Hematopoietic multipotent progenitor cell treated with erythropoietin and hydrocortisone succinate and interleukin-3 and kit ligand, for 6 days (in vitro differentiated cells): ENCODE measurements at places on chromosomes 7 and 10.

GRCh38 chr10:19730167-19730906 is 85.9 kb upstream of the PLXDC2 start:
- peak; percentile 83 for DNase-seq

- DNase-seq, result peak; percentile 41
Observed at GRCh38 chr10:122543676-122544445, 16.7 kb upstream of the DMBT1 start.

GRCh38 chr10:49650724-49651034 is 28.8 kb upstream of the C10orf53 start:
- no peak for DNase-seq

DNA sequence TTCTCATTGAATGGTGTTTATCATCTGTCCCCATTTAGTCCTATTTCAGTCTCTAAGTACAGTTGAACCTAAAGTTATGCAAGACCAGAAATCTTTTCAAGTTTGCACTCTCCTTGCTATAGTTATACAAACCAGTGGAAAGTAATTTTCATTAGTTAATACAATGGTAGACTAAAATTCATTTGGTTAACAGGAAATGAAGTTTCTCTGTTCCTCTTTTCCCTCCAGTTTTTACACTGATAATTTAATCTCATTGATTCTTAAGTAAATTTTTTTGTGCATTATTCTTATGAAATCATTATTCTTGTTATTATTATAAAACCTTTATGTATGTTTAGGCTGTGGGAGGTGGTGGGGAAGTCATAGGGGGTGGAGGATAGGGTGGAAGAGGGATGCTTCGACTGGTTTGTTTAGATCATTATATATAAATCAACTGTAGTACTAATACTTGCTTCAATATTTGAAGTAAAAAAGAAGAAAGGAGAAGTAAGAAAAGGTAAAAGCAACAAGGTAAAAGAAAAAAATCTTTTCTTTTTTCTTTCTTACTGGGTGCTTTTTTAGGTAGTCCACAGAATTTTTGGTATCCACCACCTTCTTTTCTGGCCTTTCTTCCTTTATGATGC is 104.1 kb downstream of the GPR85 start:
- no peak for DNase-seq

GRCh38 chr7:55572378-55573233 is at the start of gene VOPP1:
Gene VOPP1, minus strand, starts transcription at chr7:55572502. Its CDS starts 178 bp downstream, at chr7:55572324.
- DNase-seq, result peak; percentile 81

GRCh38 chr7:95503271-95504131 is 17.8 kb downstream of the ASB4 start:
- no peak for DNase-seq

DNA sequence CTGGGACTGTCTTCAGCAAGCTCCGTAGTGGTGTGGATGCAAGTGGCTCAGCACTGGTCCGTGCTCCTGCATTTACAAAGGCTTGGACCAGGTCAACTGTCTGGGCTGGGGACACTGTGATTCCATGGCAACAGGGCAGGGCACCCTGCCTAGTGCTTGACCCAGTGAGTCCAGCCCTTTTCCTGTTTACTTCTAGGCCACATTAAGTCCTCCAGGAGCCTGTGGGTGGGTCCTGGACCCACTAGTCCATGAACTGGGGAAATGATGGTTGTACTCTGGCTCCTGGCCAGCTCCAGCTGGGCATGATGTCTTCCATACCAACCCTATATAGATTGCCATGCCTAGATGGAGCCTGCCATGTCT is 152.0 kb downstream of the RPS24 start:
- DNase-seq, result no peak

GRCh38 chr10:3151889-3152565 is 20.6 kb downstream of the PITRM1 start:
- DNase-seq, result no peak

- no peak for DNase-seq
Observed at GRCh38 chr7:8105449-8106095, 137.0 kb downstream of the GLCCI1 start.

- DNase-seq, result no peak
Observed at GRCh38 chr7:74068378-74069085, 15.1 kb upstream of the LIMK1 start.

- no peak for DNase-seq
Observed at GRCh38 chr10:3500408-3500856, 284.6 kb downstream of the KLF6 start.

DNA sequence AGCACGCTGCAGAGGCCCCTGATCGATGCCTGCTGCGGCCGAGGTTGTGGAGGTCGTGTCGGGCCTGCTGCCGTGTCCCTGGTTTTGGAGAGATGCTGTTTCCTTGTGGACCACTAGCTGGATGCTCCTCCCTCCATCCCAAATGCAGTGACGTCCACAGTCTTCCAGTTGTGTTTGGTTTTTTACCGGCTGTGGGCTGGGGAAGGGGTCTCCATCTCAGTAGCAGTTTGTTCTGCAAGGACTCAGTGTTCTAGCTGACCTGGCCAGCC is 143.0 kb upstream of the SHH start:
- DNase-seq, result no peak

DNA sequence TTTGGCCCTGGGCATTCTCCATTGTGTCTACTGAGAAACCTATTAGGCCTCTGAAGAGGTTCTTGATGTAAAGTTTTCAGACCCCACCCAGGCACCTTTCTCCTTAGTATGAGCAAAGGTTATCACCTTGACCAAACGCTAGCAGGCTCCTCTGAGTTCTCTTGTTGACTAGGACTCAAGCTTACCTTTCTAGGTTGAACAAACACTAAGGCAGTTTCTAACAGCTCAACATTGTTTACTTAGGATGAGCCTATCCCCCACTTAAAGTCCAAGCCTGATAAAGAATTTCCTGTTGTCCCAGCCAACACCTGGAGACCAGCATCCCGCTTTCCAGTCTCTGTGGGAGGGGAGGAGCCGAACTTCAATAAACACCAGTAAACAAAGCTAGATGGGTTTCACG is 26.3 kb upstream of the ITGB8 start:
- no peak for DNase-seq

- DNase-seq, result no peak
Observed at GRCh38 chr10:58641708-58642107, 129.0 kb downstream of the BICC1 start.

DNA sequence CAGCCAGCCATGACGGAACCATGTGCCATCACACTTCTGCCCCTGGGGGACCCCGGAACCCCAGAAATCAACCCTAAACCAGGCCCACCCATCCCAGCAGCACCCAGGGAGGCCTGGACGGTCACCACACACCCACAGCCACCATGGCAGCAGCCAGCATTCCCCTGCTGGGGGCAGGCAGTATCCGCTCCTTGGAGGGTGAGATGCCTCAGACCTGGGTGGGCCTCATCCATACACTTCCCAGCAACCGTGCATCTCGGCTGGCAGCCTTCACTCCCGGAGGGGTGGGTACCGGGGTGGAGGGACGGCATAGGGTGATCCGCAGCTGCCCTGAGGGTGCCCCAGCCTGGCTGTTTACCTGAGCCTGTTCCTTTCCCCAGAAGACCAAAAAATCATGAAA is 69.1 kb upstream of the FAM20C start:
- no peak for DNase-seq

DNA sequence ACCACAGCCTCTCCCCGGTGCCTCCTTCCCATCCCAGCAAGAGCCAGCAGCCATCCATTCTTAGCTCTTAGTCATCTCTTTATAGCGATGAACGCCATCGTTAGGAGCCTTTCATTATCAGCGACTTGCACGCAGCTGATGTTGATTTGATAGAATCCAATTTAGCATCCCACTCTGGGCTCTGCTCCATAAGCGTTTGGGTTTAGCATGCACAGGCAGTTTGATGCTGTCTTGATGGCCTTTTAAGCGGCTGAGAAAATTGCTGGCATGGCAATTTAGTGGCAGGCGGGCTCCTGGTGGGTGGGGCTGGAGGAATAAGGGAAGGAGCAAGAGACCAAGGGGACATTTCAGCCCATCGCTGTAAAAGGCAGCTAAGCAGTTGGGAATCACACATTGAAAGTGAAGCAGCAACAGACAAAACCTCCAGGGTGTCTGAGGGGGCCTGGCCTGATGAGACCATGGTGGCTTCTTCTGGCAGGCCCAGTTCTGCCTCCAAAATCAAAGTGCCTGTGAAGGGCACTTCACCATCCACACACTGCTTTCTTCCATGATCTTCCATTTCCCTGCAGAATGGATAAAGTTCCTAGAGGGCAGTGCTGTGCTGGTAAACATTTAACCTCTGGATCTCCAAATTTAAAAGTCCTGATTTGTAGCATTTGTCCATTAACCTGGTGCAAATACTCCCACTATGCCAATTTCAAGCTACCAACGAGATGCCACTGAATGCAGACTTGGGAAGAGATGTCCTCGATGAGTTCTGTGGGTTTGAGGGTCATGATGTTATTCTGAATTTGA is 107.8 kb upstream of the PLXNA4 start:
- DNase-seq, result no peak

DNA sequence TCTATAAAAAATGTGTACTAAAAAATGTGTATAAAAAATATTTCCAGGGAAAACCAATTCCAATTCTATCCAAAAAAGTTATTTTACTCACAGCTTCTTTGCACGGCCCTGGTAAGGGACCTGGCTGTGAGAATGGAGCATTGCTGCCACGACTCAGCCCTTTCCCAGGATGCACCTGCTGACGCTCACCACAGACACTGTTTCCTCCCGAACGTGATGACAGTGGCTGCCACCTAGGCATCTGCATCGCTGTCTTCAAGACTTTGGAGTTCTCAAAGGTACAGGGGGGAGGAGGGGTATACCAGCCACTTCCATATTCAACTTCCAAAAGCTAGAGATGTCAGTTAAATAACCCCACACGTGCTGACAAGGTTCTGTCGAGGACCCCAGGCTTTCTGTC is 23.9 kb upstream of the PTPRN2 start:
- DNase-seq, result no peak

DNA sequence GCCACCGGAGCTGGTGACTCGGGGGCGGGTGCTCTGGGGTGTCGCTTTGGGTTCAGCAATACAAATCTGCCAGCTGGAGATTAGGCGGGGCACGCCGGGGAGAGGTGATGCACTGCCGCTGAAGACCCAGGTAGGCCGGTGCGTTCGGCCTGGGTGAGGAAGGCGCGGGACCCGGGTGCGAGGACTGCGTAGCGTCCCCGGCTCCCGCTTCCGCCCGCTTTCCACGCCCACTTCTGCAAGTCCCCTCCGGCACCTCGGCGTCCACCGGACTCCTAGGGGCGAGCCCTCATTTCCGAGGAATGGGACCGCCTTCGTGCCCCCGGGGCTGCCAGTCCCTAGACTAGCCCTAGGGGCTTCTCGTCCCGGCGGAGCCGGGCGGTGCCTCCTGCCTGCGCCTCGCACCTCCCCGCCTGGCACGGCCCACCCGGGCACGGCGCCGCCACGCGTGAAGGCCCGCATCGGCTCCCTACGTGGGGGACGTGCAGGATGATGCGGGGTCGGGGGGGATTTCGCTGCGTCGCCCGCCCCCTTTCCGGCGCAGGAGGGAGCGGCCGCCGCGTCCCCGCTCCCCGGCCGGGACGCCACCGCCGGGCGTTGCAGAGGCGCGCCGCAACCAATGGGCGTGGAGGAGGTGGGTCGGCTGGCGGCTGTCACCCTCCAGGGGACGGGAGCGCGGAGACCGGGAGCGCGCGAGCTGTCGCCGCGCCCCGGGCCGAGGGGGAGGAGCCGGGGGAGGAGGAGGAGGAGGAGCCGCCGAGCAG is 40.0 kb downstream of the HK1 start:
- DNase-seq, result peak; percentile 94

GRCh38 chr10:77285529-77286182 is 352.0 kb downstream of the KCNMA1 start:
- peak; percentile 11 for DNase-seq

DNA sequence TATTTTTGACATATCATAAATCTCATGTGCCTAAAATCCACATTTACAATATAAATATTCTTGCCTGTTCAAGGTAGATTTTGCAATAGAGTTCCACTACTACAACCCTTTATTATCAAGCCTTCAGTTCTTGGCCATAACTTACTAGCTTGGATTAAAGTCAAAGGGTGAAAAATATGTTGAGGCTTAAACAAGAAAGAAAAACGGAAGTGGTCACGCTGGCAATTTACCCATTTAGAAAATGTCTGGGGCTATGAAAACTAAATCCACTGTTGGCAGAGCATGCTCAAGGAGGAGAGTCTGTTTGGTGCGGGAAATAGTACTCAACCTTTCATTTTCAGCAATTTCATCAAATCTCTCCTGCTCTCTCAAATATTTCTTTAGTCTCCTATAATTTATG is 209.8 kb upstream of the RHOBTB1 start:
- no peak for DNase-seq

DNA sequence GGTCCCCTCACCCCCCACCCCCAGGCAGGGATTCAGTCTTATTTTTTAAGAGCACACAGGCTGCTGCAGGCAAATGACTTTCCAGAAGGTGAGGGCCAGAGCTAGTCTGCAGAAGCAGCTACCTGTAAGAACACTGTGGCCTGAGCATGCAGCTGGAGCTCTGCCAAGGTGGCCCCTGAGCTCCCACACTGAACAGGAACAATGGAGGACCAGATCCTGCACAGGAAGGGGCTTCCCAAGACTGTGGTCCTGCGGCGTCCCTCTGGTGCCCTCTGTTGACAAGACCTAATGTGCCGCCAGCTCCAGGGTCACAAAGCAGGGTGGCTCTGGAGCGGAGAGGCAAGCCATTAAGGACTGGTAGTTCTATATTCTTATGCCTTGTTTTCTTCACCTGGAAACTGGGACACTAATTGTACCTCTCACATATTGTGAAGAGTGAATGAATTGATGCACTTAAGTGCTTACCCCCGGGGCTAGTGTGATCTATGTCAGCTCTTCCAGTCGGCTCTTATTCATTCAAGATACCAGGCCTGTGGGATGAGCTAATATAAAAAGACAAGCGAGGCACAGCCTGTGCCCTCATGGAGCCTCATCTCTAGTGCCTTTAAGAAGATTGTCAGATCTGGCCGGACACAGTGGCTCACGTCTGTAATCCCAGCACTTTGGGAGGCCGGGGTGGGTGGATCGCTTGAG is 8.0 kb upstream of the BEND7 start:
- DNase-seq, result peak; percentile 74

DNA sequence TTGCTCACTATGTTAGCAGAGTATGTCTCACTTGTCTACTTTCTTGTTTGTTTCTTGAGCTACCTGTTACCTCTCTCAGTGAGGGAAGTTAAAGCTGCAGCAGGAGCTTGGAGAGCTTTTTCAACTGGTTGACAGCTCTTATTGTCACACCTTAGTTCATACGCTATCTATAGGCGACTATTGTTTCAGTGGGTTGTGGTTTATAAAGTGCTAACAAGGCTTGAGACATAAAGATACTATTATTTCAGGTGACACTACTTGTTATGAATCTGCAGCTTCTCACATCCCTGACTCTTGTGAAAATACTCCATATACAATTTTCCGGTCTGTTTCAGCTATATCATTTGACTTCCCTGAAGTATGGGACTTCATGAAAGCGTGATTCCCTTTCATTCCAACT is 167.4 kb downstream of the CSTF2T start:
- no peak for DNase-seq

GRCh38 chr7:106345421-106346166 is 60.8 kb upstream of the NAMPT start:
- DNase-seq, result no peak

GRCh38 chr10:78813526-78813925 is 255.2 kb upstream of the ZMIZ1 start:
- DNase-seq, result no peak

- DNase-seq, result no peak
Observed at GRCh38 chr7:147894271-147894670, 696.3 kb upstream of the C7orf33 start.

GRCh38 chr10:78170026-78170475 is 136.4 kb downstream of the RPS24 start:
- no peak for DNase-seq
